Effector memory CD8-positive, alpha-beta T cell (primary cell): ENCODE measurements at places on chromosomes 5 and 9.

DNA sequence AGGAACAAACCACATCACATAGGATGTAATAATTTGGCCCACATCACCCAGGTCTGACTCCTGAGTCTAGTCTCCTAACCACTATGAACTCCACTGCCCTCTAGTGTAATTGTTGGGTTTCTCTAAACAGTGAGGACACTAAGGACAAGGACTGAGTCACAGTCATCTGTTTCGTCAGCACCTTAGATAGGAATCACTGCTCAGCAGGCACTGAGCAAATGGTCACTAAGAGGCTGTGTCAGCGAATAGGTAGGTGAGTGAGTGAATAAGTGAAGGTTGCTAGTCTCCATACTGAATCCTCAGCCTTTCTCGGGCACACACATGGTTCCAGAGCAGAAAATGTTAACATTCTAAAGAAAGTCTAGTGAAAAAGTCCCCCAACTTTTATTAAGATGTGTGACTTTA is 278.6 kb downstream of the SPOCK1 start:
- DNase-seq: no peak

DNA sequence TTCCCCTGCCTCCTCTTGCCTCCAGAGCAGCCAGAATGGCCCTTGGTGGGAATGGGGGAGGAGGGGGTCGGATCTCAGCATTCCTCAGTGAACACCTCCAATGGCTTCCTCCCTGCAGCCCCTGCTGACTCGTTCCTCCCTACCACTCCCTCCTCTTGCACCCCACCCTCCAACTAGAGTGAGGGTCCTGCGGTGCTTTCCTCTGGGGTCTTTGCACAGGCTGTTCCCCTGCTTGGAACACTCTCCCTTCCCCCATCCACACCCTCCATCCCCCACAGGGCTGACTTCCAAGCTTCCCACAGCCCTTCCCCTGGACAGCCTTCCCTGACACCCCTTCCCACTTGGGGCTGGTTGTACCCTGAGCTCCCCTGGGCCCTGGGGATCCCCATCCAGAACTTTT is 70.4 kb upstream of the NEK6 start:
- no peak for DNase-seq

GRCh38 chr9:7879551-7880245 is 80.1 kb upstream of the DMAC1 start:
- peak; percentile 27 for DNase-seq

DNA sequence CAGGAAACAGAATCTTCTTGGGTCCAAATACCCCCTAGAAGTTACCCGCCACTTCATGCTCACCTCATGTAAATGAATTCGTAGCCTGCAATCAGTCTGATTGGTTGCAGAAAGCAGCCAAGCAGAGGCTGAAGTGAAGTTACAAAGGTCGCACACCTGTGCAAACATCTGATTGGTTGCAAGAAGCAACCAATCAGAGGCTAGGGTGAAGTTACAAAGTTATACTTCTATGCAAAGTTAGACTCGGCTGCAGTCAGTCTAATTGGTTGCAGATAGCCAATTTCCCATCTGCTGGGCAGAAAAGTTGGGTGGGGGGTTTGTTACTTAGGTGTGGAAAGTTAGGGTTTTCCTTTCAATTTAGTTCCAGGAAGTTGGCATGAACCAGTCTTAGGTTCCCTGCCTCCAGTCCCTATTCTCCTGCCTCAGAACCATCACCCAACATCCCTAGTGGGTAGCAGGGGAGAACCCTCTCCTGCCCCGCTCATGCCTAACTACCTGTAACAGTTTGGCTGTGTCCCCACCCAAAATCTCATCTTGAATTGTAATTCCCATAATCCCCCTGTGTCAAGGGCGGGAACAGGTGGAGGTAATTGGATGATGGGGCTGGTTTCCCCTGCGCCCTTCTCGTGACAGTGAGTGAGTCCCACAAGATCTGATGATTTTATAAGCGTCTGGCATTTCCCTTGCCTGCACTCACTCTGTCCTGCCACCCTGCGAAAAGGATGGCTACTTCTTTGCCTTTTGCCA is 1.2 kb upstream of the RUSC2 start:
- no peak for DNase-seq

- DNase-seq: no peak
These were observed 96.7 kb downstream of the MVB12B start for GRCh38 chr9:126423142-126423915.

DNA sequence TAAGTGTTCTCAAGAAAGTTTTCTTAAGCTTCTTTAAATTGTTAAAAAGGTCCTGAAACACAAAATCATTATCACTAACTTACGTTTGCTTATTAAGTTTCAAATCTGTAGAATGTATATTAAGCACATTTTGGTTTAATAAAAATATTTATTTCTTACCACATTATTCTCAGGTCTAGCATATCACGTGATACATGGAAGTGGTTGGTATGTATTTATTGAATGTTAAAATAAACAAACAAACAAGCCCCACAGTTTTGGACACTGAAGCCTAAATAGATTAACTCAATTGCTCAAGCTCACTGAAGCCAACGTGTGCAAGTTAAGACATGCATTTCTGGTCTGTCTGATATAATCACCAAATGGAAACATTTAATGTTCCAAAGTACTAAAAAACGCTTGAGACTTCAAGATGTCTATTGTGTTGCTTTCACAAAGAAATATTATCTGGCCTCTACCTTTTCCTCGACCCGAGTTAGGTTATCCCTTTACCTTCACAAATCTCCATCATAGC is 1136.9 kb downstream of the TAF11L14 start:
- no peak for DNase-seq

DNA sequence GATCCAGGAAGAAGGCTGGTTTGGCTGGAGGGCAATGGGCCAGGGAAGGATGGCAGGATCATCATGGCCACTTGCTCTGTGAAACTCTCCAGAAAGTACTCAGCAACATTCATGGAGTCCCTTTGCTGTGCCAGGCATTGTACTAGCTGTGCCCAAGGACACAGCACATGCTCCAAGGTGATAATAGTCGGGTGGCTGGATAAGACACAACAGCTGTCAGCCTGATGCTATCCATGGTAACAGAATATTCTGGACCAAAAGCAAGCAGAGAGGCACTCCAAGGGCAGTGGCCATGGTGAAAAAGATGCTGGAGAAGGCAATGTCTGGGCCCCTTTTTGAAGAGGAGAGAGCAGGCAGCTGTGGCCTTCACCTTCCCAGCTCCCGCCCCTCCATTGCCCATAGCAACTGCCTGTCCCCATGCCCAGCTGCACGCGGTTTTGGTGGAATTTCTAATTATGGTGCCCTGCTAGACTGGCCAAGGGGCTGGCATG is 113.8 kb upstream of the CPEB4 start:
- DNase-seq: no peak

DNA sequence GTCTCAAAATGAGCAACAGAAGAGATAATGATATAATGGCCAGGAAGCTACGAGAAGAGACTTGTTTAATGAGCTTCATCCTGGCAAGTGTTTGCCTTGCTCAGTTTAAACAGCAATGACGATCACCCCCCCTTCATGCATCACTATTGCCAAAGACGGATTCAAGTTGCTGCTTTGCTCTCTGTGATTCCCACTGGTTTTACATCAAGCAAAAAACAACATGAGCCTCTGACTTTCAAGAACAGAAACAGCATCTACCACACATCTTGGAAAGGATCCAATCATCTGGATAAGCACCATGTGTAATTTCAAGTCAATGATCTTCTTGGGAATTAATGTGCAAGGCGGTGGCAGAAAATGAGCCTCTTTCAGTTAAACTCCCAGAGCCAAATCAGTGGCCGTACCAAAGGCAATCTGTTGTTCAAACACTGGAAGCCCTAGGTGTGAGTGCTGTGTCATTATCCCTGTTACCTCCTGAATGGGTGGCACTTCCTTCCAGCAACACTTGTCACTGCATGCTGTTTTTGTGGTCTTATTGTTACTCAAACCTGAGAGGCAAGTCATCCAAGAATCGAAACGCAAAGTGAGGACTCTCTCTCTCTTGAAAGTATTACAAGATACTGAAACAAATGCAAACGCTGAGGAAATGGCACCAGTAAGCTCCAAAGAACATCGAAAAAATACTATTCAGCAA is 72.8 kb downstream of the MED27 start:
- DNase-seq: no peak

DNA sequence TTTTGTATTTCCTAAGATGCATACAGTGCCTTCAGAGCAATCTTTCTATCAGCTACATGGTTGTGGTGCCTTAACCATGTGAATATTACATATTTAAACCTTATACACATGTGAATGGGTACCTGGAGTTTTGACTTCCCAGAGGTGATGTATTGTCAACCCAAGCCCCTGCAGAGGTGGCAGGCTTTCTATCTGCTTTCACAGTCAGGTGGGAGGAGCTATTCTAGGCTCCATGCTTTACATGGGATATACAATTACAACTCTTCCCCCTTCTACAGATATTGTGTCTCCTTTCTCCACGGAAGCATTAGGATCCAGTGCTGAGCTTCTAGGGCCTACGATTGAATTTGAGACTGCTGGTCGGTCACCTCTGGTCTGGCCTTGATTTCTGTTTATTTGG is 89.8 kb upstream of the TUT7 start:
- DNase-seq: no peak

DNA sequence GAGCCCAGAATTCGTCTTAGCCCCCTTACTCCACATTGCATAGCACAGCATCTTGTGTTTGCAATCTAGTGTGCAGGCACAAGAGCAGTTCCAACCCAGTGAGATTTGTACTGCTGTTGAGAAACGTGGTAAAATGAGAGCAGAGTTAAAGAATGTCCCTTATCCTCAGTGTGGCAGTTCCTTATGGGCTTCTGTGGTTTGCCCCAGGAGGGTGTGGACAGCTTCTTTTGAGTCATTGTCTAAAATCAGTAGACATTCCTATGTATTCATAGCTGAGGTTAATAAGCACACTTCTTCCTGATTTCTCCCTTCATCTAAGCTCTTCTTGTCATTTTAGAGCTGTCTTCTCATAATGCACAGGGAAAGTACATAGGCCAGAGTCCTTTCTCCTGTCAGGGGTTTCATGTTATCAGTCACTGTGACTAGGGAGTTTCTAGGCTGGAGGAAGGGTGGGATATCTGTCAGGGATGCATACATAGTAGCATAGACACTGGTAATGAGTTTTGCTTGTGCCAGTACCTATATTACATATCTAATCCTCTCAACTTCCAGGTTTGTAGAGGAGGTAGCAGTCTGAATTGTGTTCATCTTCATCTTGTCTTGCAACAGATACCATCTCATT is 2.0 kb upstream of the CAVIN4 start:
- DNase-seq: no peak

GRCh38 chr5:129991780-129992179 is 87.5 kb downstream of the CHSY3 start:
- no peak for DNase-seq

DNA sequence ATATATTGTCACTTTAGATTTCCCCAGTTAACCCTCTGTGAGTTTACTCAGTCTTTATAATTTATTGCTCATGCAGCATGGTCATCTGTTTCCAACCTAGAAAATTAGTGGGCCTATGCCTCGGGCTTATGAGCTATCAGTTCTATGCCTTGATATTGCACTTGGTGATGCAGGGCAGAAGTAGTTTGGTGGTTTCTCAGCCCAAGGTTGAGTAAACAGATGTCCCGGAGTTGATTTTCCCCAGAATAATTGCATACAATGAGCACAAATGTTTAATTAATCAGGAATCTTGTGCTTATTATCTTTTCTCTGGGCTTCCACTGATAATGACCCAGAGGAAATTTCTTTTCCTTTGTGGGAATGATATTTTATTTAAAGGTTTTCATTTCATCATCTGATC is 474.0 kb downstream of the CCDC171 start:
- no peak for DNase-seq

DNA sequence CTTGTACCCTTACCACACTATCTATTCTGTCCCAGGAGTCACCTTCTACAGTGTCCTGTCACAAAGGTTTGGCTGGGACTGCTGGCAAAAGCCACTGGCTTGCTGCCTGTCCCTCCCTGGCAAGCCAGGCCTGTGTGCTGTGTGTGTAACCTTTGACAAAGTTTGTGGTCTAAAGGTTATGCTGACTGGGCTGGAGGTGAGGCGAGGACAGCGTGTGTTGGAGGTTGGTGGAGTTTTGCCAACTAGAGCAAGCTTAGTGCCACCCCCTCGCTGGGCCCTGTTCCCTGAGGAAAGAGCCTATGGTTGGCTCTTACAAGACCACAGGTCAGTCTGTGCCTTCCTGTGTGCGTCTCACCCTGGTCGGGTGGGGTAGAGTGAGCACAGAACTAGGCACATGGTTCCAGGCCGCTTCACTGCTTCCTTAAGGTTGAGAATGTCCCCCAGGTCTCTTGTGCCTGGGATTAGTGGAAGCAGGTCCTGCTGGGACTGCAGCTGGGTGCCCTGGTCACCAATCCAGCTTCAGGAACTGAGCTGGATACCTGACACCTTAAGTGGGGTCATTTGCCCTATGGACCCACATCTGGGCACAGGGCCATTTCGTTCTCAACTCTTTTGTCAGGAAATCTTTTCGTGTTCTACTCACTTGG is 152.2 kb downstream of the GADD45G start:
- no peak for DNase-seq

GRCh38 chr9:79809931-79810330 is 238.2 kb downstream of the TLE4 start:
- no peak for DNase-seq

GRCh38 chr9:80437091-80437640 is 865.4 kb downstream of the TLE4 start:
- no peak for DNase-seq

DNA sequence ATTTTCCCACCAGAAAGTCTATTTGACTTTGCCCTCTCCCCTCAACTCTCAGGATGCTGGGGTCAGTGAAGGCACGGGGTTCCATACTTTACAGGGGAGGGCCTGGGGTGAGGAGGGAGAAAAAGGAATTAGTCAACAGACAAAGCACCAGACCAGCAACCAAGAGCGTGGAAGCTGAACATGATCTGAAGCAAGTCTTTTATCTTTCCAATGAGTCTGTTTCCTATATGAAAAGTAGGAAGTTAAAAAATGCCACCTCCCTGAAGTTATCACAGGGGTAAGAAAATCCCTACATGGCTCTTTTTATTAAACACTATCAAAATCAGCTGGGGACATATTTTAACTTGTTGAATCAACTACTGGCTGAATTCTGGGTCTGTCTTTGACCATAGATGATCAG is 337.0 kb downstream of the TRPM3 start:
- DNase-seq: no peak

- DNase-seq: no peak
These were observed 17.6 kb downstream of the DENND1A start for GRCh38 chr9:123912167-123912897.

GRCh38 chr5:158164296-158165047 is 305.5 kb upstream of the CLINT1 start:
- no peak for DNase-seq

DNA sequence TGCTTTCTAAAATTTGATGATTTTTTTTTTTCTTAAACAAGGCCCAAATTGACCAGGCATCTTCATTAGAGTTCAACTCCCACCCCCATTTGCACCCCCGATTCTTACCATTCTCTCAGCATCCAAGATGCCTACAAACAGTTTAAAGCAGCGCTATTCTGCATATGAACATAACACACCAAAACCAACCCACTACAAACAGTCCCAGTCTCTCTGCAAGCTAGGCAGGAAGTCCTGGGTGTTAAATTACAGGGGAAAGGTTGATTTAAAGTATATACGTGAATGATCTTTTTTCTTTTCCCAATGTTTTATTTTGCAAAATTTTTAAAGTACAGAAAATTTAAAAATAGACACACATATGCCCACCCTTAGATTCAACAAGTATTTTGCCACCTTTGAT is 127.0 kb downstream of the ADAMTS12 start:
- no peak for DNase-seq

- DNase-seq: no peak
These were observed 100.5 kb upstream of the SNX2 start for GRCh38 chr5:122674385-122674784.

- no peak for DNase-seq
These were observed 760 bp downstream of the NPR3 start for GRCh38 chr5:32711681-32712480.
